ENCODE measurements at places on chromosomes 16 and 17.
A peak's percentile ranks its signal among the peaks of the same experiment; 100 is the strongest.

- no peak for DNase-seq
Observed at GRCh38 chr17:59761385-59762048, 54.1 kb downstream of the VMP1 start.

DNA sequence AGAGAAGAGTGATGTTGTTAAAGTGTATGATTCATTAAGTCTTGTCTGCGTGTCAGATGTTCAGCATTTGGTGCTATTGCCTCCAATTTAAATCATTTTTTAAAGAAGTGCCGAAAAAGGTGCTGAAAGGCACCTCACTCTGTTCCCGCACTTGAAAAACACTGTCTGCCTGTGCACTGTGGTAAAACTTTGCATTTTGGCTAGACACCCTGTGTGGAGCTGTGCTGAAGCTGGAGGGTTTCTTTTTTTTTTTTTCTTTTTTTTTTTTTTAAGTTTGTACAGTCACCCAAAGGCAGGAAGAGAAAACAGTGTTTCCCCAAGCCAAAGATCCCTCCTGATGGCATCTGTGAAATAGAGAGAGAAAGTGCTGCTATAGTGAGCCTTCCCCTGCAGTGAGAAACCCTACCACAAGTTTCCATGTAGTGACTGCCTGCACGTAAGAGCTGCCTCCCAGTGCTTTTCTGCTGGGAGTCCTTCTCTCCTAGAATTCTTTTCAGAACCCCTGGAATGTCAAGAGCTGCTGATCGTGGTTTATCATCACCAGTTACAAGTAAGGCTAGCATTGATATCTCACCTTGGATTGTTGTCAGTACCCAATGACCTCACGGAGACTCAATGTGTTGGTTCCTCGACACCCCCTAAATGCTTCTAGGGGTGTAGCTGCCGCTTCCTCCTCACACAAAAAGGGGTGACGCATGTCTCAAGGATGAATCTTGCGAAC lies 116.0 kb upstream of the SOX9 start:
- DNase-seq, result no peak

GRCh38 chr16:30921748-30922419 lies 1.5 kb upstream of the FBXL19 start:
- peak; percentile 77 for DNase-seq

DNA sequence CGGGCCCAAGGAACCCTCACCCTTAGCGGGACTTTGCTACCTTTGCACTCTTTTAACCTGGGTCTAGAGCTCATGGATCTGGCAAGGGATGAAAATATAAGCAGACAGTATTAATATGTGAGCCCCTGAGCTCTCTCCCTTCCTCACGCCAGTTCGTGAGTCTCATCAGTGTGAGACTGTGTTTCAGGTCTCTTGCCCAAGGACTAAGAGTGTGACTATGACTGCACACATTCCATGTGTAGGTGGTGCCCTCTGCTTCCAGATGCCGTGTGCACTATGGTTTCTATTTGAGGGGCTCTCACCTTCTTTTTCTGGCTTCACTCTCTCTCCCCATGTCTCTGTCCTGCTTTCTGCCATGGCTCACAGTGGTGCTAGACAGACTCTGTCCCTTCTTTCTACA lies 40.5 kb downstream of the DHRS7B start:
- no peak for DNase-seq

DNA sequence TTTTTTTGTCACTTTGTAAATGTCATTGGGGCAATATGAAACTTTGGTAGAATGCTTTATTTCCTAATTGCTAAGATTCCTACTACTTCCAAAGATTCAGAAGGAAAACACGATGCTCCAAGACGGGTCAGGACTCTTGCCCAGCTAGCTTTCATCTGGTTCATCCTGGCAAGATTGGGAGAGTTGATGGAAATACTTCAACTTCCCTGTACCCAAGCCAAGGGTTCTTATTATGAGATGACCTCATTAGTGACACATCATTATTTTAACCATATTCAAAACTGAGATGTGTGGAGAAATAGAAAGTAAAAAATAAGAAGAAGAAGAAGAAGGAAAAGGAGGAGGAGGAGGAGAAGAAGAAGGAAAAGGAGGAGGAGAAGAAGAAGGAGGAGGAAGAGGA lies 25.6 kb downstream of the SOX9 start:
- DNase-seq, result no peak

GRCh38 chr16:152141-153128 lies at the start of gene HBZ:
Gene HBZ, plus strand, starts transcription at chr16:152644. Its CDS starts 266 bp downstream, at chr16:152910.
- no peak for DNase-seq

- DNase-seq, result no peak
Observed at GRCh38 chr17:1108478-1108764, 71.4 kb downstream of the ABR start.

DNA sequence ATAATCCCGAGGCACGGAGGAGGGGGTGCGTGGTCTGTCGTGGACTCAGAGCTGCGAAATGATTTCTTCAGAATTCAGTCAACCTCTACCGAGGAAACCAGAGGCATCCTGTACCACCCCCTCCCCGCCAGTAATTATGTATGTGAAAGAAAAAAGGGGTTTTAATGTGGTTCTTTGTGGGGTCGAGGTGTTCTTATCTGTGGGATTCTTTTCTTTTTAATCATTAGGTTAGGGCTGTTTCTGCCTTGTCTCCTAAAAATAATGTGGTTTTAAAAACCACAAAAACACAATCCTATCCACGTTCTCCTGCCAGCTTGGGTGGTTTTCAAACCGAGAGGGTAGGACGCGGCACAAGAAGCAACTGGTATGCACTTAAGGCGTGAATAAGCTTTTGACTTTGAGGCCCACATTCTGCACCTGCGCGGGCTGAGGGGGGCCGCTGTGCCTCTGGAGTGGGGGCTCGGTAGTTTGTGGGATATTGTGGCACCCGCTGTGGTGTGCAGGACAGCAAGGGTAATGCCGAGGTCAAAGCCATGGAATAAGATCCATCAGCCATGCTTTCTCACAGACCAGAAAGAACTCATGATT lies 1.0 kb downstream of the SLC47A1 start:
- no peak for DNase-seq

DNA sequence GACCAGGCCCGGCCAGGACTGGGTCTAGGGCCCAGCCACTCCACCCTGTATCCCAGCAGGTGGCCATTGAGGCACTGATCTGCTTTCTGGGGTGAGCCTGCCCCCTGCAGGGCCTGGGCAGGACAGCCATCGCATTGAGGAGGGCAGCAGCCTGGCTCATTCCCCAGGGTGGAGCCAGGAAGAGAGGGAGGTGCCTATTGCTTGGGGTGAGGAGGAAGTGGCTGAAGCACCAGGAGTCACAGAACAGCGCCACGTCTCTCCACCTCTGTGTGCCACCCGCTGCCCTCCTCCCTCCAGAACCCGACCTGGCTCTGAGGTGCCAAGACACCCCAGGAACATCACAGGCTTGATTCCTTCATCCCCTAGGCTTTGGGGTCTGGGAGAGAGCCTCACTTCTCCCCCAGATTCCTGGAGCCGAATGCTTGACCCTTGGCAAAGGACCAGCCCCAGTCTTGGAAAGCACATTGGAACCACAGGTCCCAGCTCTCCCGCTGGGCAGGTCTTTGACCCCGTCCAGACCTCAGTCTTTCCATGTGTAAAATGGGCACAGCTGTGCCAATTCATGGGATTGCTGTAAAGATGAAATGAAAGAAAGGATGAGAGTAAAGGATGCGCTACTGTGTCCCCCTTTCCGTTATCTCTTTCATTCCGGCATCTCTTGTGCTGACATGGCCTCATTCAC lies 7.2 kb upstream of the KRT36 start:
- DNase-seq, result no peak

GRCh38 chr17:13419676-13420075 lies 182.1 kb downstream of the HS3ST3A1 start:
- no peak for DNase-seq

GRCh38 chr17:31743797-31744196 lies 115.2 kb downstream of the COPRS start:
- DNase-seq, result no peak

- DNase-seq, result no peak
Observed at GRCh38 chr16:55478827-55479429, at the start of gene MMP2. Gene MMP2, plus strand, starts transcription at chr16:55479198. Its CDS starts 282 bp downstream, at chr16:55479480.

GRCh38 chr17:38354466-38354865 lies 2.8 kb downstream of the SOCS7 start:
- no peak for DNase-seq

DNA sequence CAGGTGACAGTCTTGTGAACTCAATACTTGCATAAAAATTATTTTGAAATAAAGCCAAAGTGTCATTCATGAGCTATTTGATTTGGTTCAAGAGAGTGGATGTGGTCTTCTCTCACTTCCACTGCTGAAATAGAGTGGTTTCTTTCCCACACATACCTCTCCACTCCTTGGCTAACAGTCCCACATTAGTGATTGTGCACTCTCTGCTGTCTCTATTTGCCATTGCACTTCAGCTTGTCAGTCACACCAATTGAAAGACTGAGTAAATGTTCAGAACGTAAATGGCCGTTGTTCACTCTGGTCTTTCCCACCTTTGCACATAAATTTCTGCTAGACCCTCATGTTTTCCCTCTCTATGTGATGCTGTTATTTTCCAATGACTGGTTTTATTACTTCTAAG lies 197.5 kb downstream of the FTO start:
- DNase-seq, result no peak

DNA sequence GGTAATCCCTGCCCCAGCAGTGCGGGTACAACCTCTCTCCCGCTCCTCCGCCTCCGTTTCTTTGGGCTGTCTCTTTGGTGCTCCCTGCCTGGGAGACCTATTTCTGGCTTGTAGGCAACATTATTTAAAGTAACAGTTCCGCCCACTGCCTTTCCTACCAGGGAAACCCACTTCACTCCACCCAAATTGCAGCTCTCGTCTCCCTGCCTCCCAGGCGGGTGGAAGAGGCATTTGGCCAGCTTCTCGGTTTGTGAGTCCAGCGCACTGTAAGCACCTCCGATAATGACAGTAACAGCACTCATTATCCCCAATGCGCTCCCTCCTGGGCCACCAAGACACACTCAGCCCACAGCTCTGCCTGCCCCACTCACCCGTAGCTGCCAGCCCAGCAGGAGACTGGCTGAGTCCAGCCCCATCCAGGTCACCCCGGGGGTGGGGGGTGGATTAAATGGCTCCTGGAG lies 165.1 kb upstream of the CDC42EP4 start:
- DNase-seq, result no peak

- no peak for DNase-seq
Observed at GRCh38 chr16:58063377-58064076, 38.0 kb downstream of the MMP15 start.

GRCh38 chr17:68771867-68772515 lies 170.8 kb upstream of the FAM20A start:
- no peak for DNase-seq

- no peak for DNase-seq
Observed at GRCh38 chr17:2442166-2442565, 41.3 kb upstream of the MNT start.

DNA sequence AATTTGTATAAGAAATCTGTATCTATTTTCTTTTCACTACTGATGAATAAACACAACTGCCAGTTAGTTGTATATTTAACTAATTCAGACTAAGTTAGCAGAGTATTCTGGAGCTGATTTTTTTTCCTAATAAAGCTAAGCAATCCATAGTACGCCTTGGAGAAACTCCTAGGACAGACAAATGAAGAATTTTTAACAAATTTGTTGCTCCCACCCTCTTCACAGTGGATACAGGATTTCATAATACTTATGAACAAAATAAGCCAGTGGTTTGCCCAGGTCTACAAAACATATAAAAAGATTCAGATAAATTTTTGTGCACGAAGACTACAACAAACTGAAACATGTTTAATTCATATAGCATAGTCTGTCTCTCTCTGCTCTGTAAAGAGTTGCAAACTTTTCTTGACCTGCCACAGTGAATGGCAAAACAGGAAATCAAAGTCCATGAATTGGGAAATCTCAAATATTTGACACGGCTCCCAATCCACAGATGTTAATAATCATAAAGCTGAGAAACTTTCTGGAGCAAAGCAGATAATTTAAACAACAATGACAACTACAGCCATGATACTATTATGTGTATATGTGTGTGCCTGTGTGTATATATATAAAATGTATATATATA lies 594 bp upstream of the ABCA6 start:
- no peak for DNase-seq

- DNase-seq, result no peak
Observed at GRCh38 chr16:28901862-28902261, 23.2 kb downstream of the RABEP2 start.

GRCh38 chr17:63823659-63824331 lies 3.4 kb upstream of the PSMC5 start:
- DNase-seq, result no peak

DNA sequence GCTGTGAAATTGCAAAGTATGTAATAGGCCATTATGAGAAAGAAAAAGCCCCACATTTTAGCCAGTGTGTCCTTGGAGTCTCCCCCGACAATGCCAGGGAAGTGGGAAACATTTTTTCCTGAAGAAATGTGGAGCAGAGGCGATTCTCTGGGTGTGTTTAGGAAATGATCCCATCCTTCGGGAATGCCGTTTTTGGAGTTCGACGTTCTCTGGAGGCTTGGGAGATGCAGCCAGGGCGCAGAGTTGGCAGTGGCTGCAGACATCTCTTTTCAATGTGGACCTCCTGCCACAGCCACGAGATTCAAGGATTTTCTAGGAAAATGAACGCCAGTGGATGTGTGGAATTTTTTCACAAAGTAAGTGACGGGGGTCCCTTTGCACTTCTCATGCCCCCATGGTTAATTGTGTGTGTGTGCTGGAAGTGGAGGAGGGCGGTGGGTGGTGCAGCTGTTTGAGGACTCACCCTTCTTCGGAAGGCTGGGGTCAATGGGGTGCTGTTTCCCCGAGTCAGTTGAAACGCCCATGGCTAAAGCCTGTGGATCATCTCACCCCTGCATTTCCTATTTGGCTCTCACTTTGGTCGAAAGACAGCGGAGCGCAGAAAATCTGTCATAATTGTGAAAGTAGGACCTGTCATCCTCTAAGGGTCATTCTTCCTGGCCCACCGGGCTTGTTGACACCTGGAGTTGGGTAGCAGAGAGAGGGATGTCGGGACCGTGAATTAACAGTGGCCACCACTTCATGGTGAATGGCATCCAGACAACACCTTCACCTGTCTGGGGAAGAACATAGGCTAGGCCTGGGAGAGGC lies 73.2 kb downstream of the CMIP start:
- DNase-seq, result no peak

DNA sequence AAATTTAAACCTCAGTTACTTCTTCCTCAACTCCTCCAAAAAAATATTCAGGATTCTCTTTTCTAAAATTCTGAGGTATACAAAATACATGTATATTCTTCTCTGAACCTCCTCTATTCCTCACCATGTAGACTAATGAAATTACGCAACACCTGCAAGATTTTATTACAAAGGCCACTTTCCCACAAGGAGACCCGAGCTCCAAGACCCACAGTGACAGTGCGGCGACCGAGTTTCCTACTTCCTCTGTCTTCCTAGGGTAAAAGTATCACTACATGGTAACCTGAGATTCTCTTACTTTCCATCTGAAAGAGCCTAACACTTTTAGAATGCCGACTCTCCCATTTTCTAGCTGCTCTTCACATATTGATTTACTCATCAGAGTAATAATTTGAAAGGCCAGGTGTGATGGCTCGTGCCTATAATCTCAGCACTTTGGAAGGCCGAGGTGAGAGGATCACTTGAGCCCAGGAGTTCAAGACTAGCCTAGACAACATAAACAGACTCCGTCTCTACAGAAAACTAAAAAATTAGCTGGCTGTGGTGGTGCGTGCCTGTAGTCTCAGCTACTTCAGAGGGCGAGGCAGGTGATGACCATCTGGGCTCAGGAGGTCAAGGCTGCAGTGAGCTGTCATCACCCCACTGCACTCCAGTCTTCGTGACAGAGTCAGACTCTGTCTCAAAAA lies 35.7 kb downstream of the CYTH1 start:
- DNase-seq, result no peak

Measured in stimulated activated CD4-positive, alpha-beta T cell treated with anti-CD3 and anti-CD28 coated beads, Interleukin-1b, Interleukin-23, amount 100 ng/mL, for 1 hour (primary cell).